Muscle of leg (tissue), 16 donors: ENCODE measurements at places on chromosomes 4 and X. TPM values are rescaled to one million over a fixed set of nuclear protein-coding genes. Genes with fewer than 3 reads are reported as not detected.

ZNF630 gene
- polyA plus RNA-seq, result 1.8 TPM

PHOX2B gene
- polyA plus RNA-seq, result not detected

TDO2 gene
- polyA plus RNA-seq, result not detected

- no peaks in the 10 kb centered on the region for H3K27me3 ChIP-seq
- no peak for DNase-seq
- H3K4me1 ChIP-seq, result no peaks in the 10 kb centered on the region
- H3K27ac ChIP-seq, result no peak overlapping the region
- H3K4me3 ChIP-seq, result no peak overlapping the region
Observed at GRCh38 chr4:45951153-45951552, 172.7 kb downstream of the GABRG1 start.

- H3K27me3 ChIP-seq, result no peaks in the 10 kb centered on the region
- no peak overlapping the region for H3K4me3 ChIP-seq
- no peak overlapping the region for H3K27ac ChIP-seq
- DNase-seq, result no peak
Observed at GRCh38 chr4:105979506-105979905, 84.2 kb downstream of the NPNT start.

DNA sequence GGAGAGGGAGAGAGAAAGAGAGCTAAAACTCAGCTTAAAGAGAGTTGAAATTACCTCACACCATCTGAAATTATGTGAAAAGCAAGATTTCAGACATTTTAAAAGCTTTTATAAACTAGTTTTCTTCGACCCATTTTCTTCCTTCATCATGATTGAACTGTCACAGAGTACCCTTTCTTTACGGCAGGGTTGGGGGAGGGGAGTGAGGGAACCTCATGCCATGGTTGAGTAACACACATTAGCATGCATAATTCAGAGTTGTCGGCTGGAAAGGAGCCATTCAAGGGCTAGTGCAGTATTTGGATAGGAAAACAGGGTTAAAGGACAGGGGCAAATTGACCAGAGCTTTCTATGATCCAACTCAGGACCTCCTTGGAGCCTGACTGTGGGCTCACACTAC is 46.2 kb downstream of the PCDH19 start:
- no peaks in the 10 kb centered on the region for H3K36me3 ChIP-seq
- no peaks in the 10 kb centered on the region for H3K4me1 ChIP-seq
- H3K4me3 ChIP-seq, result no peak overlapping the region
- DNase-seq, result no peak

DNA sequence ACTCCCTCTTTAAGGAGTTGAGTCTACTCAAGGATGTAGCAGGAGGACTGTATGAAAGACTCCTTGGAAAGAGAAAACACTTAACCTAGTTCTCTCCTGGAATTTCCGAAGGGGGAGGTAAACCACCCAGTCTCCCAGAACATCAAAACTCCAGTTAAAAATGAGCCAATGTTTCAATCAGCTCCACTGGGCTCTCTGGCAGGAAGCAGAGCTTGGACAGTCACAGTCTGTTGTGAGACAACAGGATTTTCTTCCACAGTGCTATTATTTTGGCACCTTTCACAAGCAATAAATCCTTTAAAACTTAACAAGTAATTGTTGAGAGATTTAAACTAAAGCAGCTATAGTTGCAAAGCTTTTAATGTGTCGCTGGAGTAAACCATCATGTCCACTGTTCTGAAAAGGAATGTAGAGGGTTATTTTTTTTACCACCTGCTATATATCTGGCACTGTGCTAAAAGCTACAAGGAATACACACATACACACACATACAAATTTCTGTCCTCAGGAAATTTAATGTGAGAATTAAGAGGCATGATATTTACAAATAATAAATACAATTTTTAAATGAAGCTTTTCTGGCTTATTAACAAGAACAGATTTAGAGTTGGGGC is 229.2 kb upstream of the INTU start:
- no peaks in the 10 kb centered on the region for H3K27me3 ChIP-seq
- no peaks in the 10 kb centered on the region for H3K4me1 ChIP-seq
- H3K4me3 ChIP-seq, result no peak overlapping the region
- no peaks in the 10 kb centered on the region for H3K36me3 ChIP-seq
- H3K27ac ChIP-seq, result no peak overlapping the region

IL21 gene
- not detected for polyA plus RNA-seq

DNA sequence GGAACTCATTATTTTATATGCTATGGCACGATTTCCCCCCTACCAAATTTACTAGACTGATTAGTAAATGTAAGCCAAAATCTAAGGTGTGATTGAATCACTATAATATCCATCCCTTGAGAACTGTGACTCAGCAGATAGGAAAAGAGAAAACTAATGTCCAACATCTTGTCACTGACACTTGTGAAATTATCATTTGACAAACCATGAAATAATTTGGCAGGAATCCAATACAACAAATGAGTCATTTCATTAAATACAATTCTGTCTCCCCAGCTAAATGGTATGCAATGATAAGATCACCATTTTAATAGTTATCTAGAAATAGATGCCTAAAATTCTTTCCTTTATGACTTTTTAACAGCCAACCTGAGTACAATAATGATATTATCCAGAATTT is 462.3 kb downstream of the DMD start:
- H3K27ac ChIP-seq, result no peak overlapping the region
- H3K36me3 ChIP-seq, result no peaks in the 10 kb centered on the region
- H3K4me3 ChIP-seq, result no peak overlapping the region
- no peaks in the 10 kb centered on the region for H3K4me1 ChIP-seq
